ENCODE measurements at places on chromosomes 3 and 15.

DNA sequence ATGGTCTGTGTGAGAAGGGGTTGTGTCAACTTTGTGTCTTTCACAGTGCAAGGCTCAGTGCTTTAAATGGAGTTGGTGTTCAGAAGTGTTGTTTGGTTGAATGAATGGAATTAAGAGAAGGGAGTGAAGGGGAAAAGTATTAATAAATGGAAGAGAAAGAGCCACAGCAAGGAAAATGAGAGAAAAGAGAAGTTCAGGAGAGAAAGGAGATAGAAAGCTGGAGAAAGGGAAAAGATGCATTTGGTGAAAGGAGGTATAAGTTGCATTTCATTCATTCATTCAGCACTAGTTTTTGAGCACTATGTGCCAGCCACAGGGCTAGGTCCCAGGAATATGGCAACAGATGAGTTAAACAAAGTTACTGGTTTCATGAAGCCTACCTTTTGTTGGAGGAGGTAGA is 34.3 kb upstream of the PPP4R2 start:
- DNase-seq: no peak

DNA sequence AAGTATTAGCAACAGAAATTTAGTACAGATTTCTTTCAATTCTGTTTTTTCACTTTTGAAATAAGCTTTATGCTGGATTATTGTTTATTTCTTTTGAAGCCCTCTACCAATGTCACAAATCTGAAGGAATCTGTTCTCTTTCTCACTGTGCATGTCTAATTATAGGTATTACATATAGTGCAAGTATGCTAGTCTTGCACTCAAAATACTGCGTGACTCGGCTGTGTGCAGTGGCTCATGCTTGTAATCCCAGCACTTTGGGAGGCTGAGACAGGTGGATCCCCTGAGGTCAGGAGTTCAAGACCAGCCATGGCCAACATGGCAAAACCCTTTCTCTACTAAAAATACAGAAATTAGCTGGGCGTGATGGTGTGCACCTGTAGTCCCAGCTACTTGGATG is 95.8 kb upstream of the PLAAT1 start:
- DNase-seq: no peak

- DNase-seq: no peak
Observed at GRCh38 chr3:13280811-13281506, 139.2 kb downstream of the NUP210 start.

- no peak for DNase-seq
Observed at GRCh38 chr15:79442911-79443310, 10.8 kb downstream of the MINAR1 start.

GRCh38 chr15:54082836-54083492 is 104.7 kb downstream of the UNC13C start:
- DNase-seq: no peak

DNA sequence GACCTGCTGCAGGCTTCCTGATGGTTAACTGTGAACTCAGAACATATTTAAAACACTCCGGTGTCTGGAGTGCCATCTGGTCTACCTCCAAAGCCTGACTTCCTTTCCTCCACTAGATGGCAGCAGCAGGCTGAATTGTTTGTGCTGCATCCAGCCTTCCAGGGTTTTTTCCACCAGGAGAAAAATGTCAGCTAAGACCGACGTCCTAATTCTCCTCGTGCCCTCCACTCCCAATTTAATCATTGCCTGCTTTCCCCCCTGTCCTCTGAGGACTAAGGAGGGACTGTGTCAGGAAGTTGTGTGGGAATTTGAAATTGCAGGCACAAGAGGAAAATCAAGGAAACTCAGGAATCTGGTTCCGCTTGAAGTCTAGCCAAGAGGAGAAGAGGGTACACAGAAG is 165.2 kb upstream of the UMPS start:
- peak; percentile 90 for DNase-seq

GRCh38 chr3:108062051-108062450 is 28.8 kb downstream of the CD47 start:
- DNase-seq: no peak

GRCh38 chr3:76582632-76583378 is 457.1 kb upstream of the ROBO2 start:
- no peak for DNase-seq

- no peak for DNase-seq
Observed at GRCh38 chr3:171777596-171777995, 32.7 kb downstream of the PLD1 start.

DNA sequence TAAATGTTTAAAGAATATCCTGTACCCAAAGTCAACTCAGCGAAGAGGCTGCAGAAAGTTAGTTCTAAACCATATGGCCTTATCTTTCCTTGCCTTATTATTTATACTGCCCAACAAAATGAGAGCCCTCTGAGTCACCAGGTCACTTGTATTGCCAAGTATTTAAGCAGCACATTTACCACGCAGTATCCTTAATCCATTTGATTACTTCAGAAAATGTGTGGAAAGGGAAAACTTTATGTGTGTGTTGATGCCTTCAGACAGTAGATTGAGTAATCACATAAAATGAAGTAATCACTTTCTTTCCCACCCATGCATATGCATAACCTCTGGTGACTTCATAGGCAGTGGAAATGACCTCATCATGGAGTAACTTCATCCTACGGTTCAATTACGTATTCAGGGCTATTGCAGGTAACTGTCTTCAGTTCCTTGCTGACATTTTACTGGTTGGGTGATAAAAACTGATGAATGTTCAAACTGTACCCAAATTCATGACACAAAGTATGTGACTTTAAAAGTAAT is 7.5 kb upstream of the CADPS start:
- no peak for DNase-seq

DNA sequence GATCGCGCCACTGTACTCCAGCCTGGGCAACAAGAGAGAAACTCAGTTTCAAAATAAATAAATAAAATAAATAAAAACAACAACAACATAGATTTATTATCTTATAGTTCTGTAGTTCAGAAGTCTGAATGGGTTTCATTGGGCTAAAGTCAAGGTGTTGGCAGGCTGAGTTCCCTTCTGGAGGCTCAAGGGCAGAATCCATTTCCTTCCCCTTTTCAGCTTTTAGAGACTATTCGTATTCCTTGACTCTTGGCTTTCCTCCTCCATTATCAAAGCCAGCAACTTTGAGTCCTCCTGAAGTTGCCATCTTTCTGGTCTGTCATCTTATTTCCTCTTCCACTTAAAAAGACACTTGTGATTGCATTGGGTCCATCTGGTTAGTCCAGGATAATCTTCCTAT is 12.1 kb downstream of the BLM start:
- DNase-seq: no peak

GRCh38 chr3:184134746-184135148 is 411 bp upstream of the EIF2B5 start:
- no peak for DNase-seq

DNA sequence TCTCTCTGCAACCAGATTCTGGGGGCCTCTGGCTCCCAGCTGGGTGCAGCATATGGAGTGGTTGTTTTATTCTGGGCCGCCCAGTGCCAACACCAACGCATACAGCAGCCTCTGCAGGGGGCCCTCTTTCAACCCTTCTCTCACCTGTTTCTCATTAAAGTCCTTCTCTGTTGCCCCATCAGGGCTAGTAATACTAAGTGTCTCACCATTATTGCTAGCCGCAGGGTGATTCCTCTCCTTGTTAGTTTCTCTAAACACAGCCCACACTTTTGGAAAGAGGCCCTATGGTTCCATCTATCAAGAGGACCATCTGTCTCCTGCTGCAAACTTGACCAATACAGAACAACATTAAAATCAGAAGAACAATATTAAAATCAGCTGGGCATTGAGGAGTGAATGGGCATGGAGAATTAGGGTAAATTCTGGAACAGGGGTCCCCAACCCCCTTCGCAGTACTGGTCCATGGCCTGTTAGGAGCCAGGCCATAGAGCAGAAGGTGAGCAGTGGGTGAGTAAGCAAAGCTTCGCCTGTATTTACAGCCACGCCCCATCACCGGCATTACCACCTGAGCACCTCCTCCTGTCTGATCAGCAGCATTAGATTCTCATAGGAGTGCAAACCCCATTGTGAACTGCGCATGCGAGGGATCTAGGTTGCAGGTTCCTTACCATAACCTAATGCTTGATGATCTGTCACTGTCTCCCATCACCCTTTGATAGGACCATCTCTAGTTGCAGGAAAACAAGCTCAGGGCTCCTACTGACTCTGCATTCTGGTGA is 36.5 kb downstream of the ALS2CL start:
- DNase-seq: no peak

DNA sequence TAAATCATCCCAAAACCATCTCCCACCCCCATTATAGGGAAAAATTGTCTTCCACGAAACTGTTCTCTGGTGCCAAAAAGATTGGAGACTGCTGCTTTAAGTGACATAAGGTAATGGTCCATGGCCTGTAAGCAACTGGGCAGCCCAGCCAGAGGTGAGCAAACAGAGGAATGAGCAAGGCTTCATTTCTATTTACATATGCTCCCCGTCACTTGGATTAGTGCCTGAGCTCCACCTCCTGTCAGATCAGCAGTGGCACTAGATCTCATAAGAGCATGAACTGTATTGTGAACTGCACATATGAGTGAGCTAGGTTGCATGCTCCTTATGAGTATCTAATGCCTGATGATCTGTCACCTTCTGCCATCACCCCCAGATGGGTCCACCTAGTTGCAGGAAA is 1159.8 kb upstream of the ALCAM start:
- peak; percentile 40 for DNase-seq

DNA sequence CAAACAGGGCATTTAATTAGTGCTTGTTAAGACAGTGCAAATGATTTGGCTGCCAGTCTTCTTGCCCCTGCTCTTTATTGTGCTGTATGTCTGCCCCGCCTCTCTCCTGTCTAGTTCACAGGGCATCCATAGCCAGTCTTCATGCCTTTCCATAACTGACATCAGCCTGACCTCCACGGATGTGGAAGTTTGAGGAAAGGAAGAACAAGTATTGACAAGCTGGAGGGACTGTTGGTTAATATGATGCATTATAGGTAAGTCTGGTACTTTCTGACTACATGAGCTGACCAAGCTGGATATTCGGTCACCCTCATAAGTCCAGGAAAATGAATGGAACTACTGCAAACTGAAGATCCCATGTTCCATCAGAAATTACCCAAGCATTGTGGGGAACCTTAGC is 325.9 kb downstream of the TIGIT start:
- no peak for DNase-seq

GRCh38 chr3:50743643-50744042 is 68.9 kb downstream of the DOCK3 start:
- DNase-seq: no peak

- peak; percentile 29 for DNase-seq
Observed at GRCh38 chr3:178260887-178261565, 275.2 kb upstream of the KCNMB2 start.

GRCh38 chr3:34582055-34582454 is 783.6 kb downstream of the PDCD6IP start:
- DNase-seq: no peak

GRCh38 chr15:32657941-32658340 is 16.4 kb downstream of the SCG5 start:
- no peak for DNase-seq

- no peak for DNase-seq
Observed at GRCh38 chr3:38840987-38841386, 25.0 kb upstream of the SCN10A start.

- DNase-seq: no peak
Observed at GRCh38 chr15:85559530-85559929, 179.1 kb downstream of the AKAP13 start.

DNA sequence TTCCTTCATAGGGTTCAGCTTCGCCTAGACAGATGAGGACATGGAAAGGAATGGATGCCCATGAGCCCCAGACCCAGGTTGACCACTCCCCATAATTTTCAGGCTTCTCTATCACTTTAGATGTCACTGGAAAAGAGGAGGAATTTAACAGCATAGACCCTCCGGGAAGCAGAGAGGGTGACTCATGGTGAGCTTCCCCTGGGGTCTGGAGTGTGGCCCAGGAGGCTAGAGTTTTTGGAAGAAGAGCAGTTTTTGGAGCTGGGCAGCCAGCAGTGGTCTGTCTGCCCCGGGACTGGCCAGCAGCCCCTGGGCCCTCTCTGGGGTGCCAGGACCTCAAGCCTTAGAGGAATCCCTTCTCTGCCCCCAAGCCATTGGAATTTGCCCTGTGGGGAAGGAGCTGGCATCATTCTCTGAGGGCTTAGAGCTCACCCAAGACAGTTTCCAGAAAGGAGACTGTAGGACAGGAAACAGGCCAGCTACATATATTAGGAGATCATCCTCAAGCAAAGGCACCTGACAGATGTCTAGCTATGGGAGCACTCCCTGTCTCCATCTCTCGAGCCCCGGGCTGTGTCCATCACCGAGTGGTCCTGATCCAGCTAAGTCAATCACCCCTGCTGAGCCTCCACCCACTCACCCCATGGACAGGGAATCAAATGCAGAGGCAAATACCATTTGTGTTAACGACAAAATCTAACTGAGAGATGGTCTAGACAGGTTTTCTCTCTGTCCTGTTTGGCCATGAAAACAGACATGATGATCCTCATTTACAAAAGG is 67.3 kb downstream of the MEGF11 start:
- no peak for DNase-seq

GRCh38 chr3:188316723-188317070 is 162.7 kb downstream of the LPP start:
- DNase-seq: no peak

DNA sequence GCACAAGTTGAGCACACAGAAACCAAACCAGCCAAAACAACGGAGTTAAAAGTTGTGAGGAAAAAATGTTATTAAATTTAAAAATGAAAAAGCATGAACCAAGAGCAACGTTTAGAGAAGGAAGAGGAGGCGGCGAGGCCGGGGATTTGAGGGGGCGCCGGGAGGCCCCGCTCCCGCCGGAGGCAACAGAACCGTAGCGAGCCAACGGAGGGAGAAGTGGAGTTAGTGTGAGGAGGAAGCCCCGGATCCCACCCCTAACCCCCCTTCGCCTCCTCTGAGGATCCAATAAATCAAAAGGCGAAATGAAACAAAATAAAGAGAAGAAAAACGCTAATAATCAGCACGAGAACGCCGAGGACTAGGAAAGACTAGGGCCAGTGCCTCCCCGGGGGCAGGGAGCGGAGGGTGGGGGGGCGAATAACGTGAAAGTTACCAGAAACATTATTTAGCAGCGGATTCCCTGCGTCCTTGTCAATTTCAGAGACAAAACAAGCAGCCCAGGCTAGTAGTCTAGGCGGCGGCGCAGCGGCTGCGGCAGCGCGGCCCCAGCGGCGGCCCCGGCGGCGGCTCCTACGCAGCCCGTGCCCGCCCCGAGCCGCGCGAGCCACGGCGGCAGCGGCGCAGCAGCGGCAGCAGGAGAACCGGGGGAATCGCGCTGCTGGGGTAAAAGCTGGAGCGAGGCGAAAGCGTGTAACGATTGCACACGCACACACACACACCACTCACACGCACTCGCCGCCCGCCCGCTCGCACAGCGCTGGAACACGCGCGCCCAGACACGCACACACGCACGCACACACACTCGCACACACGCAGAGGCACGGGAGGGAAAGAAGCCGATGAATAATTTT is 1.7 kb downstream of the MEIS2 start:
- DNase-seq: peak; percentile 71

GRCh38 chr15:39156166-39156565 is 424.7 kb upstream of the THBS1 start:
- no peak for DNase-seq
